Stimulated activated CD4-positive, alpha-beta T cell treated with anti-CD3 and anti-CD28 coated beads, Interleukin-4, amount 100 ng/mL, for 24 hours (primary cell): ENCODE measurements at places on chromosomes 5 and 9.

- DNase-seq, result no peak
Measured at GRCh38 chr9:21077781-21078180, at the start of gene IFNB1. Gene IFNB1, minus strand, starts transcription at chr9:21077942. Its CDS starts 73 bp downstream, at chr9:21077869.

DNA sequence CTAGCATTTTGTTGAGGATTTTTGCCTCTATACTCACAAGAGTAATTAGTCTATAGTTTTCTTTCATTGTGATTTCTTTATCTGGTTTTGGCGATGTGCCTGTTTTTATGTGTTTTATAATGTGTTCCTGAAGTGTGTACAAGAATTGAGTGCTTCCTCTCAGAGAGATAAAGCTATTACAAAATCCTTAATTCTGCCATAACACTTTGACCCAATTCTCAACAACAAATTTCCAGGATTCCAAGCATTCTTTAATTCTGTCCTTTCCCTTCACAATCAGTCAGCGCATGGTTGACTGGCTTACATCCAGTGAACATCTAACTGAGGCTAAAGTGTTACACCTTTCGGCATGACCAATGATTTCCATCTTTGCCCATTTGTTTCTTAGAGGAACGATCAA, 282.9 kb upstream of the MVB12B start:
- no peak for DNase-seq

GRCh38 chr5:16549491-16550206, 67.1 kb downstream of the RETREG1 start:
- DNase-seq, result no peak

DNA sequence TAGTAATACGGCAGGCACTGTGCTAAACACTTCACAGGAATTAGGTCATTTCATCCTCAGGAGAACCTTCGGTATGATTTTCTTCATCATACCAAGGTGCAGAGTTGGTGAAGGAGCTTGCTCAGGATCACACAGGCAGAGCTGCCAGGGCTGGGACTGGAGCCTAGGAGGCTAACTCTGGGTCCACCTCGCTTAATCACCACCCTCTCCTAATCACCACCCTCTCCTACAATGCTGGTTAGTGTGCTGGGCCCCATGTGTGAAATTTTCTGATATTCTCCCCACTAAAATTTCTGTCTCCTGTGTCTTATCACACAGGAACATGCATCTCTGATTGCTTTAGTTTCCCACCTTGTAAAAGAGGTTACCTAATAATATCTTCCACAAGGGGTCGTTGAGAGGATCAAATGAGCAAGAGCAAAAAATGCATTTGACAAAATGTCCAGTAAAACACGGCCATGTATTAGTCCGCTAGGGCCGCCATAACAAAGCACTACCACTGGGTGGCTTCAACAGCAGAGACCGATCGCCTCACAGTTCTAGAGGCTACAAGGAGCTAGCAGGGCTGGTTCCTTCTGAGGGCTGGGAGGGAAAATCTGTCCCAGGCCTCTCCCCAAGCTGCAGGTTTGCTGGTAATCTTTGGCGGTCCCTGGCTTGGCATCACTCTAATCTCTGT, 128.2 kb upstream of the NFIB start:
- no peak for DNase-seq

GRCh38 chr9:29717631-29718030, 2144.3 kb upstream of the C9orf72 start:
- DNase-seq, result no peak
